Kidney glomerular epithelial cell (primary cell): ENCODE measurements at places on chromosomes 2 and 18.

- DNase-seq: no peak
Observed at GRCh38 chr2:219560037-219560892, 11.1 kb downstream of the OBSL1 start.

- DNase-seq: peak; percentile 70
Observed at GRCh38 chr2:65545837-65546805, 113.7 kb upstream of the SPRED2 start.

- DNase-seq: no peak
Observed at GRCh38 chr2:144889348-144889747, 369.4 kb upstream of the ZEB2 start.

DNA sequence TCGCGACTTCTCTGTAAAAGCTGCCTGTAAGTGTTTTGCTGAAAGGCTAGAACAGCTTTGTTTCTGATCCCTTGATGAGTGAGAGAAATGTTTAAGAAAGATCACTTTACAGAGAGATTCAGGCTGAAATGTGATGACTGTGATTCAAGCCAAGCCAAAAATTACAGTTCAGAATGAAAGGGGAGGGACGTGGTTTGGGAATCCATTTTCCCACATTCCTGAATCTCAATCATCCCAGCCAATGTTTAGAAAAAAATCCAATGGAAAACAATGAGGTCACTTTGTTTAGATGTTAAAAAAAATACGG, 416.7 kb downstream of the ARHGAP15 start:
- DNase-seq: peak; percentile 46

- DNase-seq: no peak
Observed at GRCh38 chr2:88170472-88170892, 336 bp downstream of the THNSL2 start.

DNA sequence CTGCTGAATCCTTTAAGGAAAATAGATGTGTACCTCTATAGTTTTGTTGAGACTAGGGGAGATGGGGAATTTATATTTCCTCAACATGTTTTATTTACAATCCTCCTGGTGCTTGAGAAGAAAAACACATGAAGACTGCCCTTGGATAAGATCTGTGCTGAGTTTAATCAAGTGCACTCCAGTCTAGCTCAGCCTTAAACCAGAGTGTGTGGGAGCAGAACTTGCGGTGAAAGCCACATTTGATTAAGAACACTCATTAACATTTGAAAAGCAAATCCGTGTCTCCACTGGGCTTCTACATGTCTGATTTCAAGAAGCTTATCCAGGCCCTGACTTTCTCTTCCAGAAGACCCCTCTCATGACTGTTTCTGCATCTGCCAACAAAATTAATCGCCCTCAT, 84.8 kb upstream of the ITGA6 start:
- no peak for DNase-seq
